ENCODE measurements at places on chromosomes 11 and 22.

- no peak for DNase-seq
Observed at GRCh38 chr22:30612789-30613188, 5.8 kb downstream of the TCN2 start.

DNA sequence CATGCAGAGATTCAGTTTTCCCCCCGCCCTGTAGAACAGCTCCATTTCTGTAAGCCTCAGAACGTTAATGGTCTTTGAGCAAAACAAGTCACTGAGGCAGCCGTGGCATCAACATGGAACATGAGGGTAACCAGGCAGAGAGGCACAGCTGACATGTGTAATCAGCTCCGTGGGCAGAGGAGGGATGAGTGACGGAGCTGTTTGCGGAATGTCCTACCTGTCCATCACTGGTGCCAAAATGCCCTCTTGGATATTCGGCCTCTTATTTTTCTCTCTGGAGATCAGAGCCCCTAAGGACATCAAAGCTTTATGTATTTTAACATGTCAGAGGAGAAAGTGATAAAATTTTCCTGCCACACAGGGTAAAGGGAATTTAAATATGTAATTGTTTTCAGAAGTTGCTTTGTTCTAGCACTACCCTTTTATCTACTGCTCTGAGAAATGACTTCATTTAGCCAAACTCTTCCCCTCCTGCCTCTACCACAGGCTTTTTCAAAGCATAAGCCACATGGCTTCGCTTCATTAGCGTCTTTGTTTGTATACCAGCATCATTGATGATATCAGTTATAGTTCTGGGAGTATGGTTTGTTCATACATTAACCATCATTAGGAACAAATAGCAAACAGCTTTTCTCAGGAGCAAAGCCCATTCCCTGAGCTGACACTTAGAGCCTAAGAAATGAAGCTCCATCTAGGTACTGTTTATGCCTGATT is 32.9 kb downstream of the C11orf71 start:
- no peak for DNase-seq

DNA sequence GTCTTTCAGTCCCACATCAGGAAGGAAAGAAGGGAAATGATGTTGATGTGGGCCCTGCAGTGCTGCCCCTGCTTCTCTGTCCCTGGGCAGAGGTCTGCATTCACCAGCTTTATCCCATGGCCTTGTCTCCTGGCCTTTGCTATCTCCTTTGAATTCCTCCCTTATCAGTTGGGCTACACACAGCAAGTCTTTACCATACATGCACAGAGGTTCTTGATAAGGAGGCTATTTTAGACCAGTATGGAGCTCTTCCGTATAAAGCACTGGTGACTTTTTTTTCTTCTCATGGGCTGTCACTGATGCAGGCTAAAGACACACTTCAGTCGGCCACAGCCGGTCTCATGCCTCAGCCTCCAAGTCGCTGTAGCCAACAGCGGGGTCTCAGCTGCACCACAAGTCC is 20.2 kb downstream of the MYO18B start:
- DNase-seq = no peak

DNA sequence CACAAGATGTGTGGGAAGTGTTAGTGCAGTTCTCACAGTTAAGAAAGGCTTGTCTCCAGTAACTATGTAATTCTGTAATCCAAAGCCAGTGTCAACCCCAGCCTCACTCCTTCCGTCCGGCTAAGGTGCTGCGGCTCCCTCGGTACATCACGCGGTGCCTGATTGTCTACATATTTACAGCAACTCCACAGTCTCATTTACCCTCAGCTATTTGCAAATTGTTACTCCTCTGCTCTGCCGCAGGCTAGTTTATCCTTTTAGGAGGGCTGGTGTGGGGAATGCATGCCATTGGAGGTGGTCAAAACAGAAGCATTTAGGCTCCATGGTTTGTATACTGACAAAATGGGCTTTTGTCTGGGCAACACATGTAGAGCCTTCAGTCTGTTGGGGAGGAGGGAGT is 358.3 kb downstream of the METTL15 start:
- no peak for DNase-seq

GRCh38 chr11:103537904-103538502 is 428.8 kb downstream of the DYNC2H1 start:
- DNase-seq = no peak

DNA sequence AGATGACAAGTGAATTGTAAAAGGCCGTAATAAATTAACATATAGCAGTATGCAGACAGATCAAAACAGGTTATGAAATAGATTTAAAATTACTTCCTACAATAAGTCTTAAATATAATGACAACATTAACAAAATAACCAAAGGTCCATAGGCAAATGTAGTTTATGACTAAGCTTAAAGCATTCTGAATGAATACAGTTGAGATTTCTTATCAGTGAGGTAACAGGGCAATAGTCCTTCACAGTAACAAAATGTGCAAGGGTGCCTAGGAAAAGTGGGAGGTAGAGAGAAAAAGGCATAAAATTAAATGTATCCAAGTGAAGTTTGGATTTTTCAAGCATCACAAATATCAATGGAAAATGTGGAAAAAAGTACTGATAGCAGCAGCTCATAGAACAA is 20.9 kb upstream of the P4HA3 start:
- no peak for DNase-seq

DNA sequence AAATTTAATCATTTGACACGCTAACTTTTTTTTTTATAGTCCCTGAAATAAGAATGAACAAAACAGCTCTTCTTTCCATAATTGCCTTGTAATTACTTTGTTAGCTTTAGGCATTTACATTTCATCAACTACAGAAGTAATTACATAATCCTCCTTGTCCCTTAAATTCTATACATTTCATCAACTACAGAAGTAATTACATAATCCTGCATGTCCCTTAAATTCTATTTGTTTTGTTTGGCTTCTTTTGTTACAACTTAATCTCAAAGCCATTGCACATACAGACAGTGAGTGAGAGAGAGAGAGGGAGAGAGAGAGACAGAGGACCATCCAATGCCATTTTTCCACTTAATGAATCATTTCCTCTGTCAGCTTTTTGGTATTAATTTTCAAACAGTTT is 873.2 kb downstream of the METTL15 start:
- DNase-seq = no peak

DNA sequence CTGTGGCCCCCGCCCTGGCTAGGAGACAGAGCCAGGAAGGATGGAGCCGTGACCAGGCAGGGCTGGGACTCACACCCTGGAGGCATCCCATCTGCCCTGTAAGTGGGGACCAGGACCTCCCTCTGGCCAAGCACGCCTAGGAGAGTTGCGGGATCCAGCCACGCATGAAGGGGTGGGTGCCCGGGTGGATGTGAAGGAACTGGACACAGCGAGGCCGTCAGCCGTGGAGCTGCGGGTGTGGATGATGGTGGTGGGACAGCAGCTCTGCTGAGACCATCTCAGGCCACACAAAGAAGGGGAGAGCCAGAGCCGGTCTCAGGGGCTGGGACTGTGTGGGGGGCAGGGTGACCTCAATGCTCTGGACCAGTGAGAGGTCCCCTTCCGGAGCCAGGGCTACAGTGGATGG is 746.4 kb downstream of the BRD1 start:
- DNase-seq = no peak

GRCh38 chr11:43217849-43218248 is 93.9 kb upstream of the API5 start:
- no peak for DNase-seq

- DNase-seq = no peak
Observed at GRCh38 chr11:18347471-18348125, 25.2 kb downstream of the GTF2H1 start.

DNA sequence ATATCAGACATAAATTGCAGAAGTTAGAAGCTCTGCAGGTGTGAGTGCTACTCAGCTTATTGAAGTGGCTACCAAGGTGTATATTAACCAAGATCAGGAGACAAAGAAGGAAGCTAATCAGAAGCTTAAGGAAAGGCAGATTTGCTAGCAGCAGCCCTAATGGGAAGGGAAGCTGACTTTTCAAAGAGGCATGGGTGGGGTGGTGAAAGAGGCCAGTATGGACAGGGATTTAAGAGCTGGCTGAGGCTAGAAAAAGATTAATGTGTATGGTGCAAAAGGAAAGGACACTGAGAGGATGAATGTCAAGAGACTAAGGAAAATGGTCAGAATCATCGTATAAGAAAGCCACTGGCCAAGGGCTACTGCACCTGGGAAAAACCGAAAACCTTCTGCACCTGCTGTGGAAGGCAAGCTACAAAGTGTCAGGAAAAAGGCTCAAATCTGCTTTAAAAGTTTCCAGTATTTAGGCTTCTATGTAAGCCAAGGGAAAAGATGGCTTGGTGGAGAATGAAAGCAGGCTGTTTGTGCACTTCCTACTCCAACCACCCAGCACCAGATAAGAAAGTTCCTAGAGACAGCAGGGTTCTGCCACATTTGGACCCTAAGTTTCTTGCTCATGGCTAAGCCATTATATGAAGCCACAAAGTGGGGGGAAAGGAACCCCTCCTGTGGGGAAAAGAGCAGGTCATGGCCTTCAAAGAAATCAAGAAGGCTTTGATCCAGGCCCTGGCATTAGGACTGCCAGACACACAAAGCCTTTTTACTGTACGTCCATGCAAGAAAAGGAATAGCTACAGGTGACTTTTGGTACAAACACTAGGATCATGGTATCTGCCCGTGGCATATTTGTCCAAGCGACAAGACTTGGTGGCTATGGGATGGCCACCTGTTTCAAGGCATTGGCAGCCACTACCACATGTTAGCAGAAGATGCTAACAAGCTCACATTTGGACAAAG is 40.9 kb upstream of the GLYAT start:
- no peak for DNase-seq

DNA sequence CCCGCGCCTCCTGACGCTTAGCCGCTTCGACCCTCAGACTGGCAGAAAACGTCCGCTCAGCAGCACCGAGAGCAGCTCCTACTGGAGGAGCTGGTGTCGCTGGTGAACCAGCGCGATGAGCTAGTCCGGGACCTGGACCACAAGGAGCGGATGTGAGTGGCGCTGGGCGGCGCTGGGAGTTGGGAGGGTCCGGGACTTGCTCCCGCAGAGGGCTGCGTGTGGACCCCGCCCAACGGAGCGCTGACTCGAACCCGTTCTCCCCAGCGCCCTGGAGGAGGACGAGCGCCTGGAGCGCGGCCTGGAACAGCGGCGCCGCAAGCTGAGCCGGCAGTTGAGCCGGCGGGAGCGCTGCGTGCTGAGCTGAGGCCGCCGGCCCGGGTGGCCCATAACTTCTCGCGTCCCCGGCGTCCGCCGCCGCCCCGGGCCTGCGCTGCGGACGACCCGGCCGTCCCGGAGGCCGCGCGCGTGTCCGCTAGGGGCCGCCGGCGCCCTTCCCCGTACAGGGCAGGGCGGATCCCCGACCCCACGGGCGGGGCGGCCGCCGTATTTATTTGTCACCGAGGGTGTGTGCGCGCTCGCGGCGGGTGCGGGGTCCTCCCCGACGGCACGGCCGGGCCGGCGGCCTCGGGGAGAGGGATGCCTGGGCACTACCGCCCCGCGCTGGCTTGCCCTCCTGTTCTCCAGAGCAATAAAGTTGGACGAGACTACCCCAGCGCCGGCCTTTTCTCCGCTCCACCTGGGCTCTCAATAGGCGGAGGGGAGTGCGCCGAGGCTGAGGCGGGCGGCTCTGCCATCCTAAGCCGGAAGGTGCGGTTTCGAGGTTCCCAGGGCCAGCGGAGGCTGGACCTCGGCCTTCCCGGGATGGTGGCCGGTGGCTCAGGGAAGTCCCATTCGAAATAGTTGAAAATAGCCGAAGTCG is 3.4 kb downstream of the KCNK7 start:
- DNase-seq = no peak

DNA sequence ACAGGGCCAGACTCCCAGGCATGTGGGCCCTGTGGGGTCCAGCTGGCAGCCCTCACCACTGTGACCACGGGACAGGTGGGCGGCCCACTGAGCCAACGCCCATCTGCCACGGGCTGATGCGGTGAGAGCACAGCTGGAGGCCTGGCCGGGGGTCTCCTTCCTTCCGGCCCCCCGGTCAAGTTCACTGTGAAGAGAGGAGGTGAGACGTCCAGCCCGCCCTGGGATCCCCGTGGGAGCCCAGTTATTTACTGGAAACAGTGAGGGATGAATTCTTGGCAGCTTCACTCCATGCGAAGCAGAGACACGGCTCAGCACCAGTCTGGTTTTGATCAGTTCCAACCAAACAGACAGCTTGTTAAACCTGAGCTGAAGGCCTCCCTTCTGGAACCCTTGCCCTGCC is 38.7 kb downstream of the WNT11 start:
- no peak for DNase-seq

DNA sequence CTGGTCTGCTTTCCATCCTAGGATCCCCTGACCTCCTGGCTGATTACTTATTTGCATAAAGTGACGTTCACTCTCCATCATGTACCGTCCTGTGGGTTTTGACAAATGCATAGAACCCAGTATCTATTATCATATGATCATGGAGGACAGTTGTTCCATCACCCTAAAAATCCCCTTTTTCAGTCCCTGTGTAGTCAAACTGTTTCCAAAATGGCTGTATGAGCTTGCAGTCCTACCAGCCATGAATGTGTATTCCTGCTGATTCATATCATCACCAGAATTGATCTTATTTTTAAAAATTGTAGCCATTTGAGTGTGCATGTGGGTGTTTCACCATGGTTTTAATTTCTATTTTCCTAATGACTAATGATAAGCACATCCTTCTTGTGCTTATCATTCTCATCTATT is 108.8 kb downstream of the MPPED1 start:
- no peak for DNase-seq

GRCh38 chr11:132717824-132718223 is 814.5 kb downstream of the OPCML start:
- no peak for DNase-seq

DNA sequence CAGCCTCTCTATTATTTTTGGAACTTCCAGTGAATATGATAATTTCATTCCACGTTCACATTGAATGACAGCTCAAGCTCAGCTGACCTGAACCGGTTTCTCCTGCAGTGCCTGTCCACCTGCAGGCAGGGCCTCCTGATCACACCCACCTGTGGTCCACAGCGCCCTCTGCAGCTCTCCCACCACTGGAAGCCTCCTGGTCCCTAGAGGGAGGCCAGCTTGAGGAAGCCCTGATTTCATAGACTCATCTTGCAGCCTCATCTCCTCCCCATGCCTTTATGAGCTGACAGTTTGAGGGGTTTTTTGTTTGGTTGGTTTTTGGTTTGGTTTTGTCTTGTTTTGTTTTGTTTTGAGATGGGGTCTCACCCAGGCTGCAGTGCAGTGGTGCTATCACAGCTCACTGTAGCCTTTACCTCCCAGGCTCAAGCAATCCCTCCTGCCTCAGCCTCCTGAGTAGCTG is 29.9 kb upstream of the MALAT1 start:
- DNase-seq = peak; percentile 33

DNA sequence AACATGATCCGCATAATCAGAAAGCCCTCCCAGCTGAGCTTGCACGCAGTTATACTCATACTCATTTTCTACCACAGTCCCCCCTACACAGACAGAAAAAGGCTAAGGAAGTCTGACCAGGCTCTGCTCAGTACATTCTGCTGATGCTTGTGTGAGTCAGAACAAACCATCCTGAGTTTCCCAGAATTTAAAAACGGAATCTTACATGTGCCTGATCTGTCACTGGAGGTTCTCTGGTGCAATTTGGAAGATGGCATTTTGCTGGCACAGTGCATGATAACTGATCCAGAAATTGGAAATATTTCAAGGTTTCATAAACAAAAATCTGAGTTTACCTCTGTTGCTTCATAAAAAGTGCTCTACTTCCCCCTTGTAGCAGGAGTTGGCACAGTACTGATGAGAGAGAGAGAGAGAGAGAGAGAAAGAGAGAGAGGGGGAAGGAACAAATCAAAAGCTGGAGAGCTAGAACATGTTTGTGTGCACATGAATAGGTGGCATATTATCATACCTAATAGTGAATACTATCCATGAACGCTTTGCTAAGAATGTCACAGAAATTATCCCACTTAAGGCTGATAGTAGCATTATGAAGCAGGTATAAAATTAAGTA is 1085.3 kb downstream of the DLG2 start:
- DNase-seq = no peak

Data from T-cell (primary cell).